Activated effector memory CD4-positive, alpha-beta T cell treated with Interleukin-2 at 50 U/mL for 16 hours (primary cell): ENCODE measurements at places on chromosomes 5 and 9.

GRCh38 chr5:179405054-179405416, 59.8 kb upstream of the ADAMTS2 start:
- DNase-seq: no peak

GRCh38 chr9:15915711-15916110, 362.9 kb downstream of the CCDC171 start:
- no peak for DNase-seq

GRCh38 chr9:17556255-17556654, 22.6 kb upstream of the SH3GL2 start:
- no peak for DNase-seq

DNA sequence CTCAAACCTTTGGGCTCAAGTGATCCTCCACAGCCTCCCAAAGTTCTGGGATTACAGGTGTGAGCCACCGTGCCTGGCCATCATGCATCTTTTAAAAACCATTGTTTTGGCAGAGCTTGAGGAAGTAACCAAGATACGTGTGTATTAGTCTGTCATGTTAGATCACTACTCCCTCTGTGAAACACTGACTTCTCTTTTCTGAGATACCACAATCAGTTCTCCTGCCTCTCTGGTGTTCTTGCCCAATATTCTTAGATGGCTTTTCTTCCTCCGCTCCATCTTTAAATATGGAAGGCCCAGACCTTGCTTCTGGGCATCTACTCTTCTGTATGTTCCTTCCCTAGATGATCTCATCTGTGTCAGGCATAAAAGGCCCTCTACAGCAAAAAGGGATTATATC, 14.2 kb upstream of the CCNB1 start:
- DNase-seq: no peak

DNA sequence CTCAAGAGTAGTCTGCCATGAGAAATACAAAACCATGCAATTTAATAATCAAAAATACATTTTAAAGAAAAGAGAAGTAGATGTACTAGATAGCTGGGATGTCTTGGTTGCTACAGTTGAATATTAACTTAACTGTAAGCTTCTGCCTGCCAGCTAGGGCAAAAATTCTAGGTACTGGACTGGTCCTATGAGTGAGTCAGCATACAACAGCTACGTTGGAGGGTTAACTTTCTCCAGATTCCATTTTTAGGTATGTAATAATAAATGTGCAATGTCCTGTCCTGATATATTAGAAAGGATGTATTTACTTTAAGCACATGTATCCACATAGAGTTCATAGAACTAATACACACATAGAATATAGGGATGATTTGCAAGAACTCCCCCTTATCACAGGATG, 230.1 kb downstream of the CAAP1 start:
- no peak for DNase-seq

- DNase-seq: no peak
These were observed 710.5 kb upstream of the CDH9 start for GRCh38 chr5:27748847-27749246.

DNA sequence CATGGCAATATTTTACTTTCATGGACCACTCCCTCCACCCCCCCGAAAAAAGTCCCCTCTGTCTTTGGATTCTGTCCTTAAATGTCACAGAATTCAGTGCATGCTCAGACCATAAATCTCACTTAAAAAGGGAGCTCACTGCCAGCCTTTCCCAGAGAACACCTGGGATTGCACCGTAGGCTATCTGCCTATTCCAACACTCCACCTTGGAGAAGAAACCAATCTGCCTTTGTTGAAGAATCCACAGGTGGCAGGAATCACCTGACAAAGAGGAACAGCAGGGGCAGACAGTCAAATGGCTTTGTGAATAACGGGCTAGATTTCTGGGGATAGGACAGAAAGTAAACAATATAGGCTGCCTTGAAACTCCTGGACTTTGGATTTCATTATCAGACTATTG, 306.7 kb upstream of the BRINP1 start:
- DNase-seq: no peak

GRCh38 chr5:171188016-171188415, 121.0 kb upstream of the TLX3 start:
- no peak for DNase-seq

DNA sequence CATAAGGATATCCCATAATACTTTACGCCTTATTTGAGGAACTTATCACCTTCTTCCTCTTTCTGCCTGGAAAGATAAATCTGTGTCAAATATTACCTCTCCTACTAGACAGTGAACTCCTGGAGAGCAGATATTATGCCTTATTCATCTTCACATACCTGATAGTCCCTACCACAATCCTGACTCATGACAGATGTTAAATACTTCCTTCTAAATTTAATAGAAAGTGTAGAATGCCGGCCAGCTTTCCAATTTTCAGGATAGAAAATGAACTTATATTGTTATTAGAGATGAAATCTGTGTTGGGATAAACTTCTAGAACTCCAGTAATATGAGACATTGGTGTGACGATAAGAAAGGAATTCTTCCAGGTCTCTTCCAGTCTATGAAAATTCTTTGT, 89.0 kb downstream of the GCNT4 start:
- no peak for DNase-seq

DNA sequence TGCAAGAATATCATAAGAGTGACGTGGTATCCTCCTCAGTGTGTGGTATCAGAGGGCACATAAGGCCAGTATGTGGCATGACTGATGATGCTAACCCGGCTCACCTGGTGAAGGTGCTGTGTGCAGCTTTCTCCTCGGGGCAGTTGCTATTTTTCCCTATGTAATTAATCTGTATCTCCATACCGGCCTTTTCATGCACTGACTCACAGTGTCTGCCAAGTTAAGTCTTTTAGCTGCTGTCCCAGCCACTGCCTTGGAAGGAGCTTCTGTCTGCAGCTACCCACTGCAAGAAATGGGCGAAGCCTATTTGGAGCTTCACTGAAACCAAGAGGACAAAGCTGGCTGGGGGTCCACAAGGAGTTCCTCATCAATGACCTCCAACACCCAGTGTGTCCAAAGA, 46.0 kb downstream of the NXNL2 start:
- no peak for DNase-seq

GRCh38 chr9:88653911-88654310, 118.9 kb downstream of the NXNL2 start:
- DNase-seq: no peak

GRCh38 chr5:5473226-5473625, 50.7 kb downstream of the ICE1 start:
- no peak for DNase-seq

DNA sequence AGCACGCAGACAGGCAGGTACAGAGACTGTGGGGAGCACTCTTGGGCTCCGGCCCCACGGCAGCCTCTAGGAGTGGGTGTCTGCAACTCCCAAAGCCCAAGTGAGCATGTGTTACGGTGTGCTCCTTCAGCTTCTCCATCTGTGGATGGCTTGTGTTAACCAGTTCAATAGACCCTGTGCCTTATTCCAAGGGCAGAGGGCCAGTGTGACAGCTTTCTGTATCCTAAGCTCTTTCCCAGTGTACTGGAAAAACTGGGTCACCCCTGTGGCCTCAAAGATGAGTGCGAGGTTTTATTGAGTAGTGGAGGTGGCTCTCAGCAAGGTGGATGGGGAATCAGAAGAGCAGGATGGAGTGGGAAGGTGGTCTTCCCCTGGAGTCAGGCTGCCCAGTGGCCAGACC, 78.3 kb downstream of the ADAMTS16 start:
- no peak for DNase-seq

DNA sequence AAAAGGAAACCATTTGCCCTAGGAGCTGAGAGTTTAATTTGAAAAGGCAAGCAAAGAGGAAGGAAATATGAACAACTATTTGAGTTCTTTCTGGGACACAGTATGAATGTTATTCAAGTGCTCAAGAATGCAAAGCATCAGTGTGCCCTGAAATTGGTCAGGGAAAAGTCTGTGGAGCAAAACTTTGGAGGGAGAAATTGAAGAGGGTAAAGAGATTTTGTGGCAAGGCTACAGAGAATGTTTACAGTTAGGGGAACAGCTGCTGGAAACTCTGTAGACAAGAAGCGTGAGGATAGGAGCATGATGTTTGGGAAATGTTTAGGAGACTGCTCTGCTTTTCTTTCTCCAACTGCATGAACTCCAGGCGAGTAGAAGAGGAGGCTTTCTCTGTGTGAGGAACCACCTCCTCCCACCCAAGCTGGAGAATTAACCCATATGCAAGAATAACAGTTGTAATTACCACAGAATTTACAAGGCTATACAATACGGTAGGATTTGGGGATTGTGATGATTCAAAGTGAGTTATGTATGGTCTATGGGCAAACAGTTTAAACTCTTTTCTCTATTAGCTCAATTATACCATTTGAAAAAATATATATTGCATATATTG, 75.4 kb upstream of the IL7R start:
- DNase-seq: no peak

- no peak for DNase-seq
These were observed 94.0 kb downstream of the CAVIN4 start for GRCh38 chr9:100671898-100672297.

- DNase-seq: no peak
These were observed 23.3 kb downstream of the RAD1 start for GRCh38 chr5:34891981-34892380.

- DNase-seq: no peak
These were observed 30.6 kb downstream of the PLPP7 start for GRCh38 chr9:131320031-131320685.

GRCh38 chr5:45796959-45797553, 100.9 kb upstream of the HCN1 start:
- no peak for DNase-seq

DNA sequence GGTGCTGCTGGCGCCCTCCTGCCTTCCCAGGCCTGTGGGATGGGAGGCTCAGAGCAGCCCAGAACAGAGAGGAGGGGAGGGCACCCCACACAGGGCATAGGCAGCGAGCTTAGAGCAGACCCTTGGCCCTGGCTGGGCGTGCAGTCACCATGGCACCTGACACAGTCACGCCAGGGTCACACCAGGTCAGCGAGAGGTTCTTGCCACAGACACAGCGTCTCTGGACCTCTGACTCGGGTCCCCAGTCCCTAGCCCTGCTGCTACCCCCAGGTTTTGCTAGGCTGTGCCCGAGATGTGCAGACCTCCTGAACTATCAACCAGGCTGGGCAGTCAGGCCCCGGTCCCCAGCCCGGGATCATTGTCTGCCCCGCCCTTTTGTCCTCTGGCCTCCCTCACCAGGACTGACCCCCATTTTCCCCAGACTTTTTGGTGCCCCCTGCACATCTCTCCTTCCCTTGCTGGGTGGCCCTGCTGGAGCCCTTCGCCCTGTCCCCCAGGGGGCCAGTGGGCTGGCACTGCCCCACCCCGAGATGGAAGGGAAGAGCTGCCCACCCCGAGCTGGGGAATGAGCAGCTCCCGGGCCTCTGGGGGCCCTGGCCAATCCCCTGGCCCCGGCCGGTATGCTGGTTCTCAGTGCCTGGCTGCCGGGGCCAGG, 24.5 kb upstream of the NOTCH1 start:
- DNase-seq: no peak

DNA sequence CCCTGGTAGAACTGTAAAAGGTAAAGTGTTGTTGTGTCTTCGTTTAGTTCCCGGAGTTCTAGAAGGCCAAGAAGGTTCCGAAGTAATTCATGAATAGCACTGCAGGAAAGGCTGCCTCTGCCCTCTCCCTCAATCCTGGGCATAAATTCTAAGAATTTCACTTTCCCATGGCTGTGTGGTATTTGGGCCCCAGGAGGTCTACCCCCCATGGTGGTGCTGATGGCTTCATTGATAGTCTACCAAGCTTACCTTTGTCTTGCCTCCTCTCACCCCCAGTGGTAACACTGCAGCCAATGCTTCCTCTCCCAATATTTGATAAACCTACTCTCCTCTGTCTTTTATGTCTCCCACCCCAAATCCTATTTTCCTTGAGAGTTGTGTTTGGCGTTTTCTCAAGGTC, 39.5 kb downstream of the ADAMTS16 start:
- no peak for DNase-seq

GRCh38 chr5:38714703-38715355, 131.0 kb upstream of the OSMR start:
- DNase-seq: no peak

DNA sequence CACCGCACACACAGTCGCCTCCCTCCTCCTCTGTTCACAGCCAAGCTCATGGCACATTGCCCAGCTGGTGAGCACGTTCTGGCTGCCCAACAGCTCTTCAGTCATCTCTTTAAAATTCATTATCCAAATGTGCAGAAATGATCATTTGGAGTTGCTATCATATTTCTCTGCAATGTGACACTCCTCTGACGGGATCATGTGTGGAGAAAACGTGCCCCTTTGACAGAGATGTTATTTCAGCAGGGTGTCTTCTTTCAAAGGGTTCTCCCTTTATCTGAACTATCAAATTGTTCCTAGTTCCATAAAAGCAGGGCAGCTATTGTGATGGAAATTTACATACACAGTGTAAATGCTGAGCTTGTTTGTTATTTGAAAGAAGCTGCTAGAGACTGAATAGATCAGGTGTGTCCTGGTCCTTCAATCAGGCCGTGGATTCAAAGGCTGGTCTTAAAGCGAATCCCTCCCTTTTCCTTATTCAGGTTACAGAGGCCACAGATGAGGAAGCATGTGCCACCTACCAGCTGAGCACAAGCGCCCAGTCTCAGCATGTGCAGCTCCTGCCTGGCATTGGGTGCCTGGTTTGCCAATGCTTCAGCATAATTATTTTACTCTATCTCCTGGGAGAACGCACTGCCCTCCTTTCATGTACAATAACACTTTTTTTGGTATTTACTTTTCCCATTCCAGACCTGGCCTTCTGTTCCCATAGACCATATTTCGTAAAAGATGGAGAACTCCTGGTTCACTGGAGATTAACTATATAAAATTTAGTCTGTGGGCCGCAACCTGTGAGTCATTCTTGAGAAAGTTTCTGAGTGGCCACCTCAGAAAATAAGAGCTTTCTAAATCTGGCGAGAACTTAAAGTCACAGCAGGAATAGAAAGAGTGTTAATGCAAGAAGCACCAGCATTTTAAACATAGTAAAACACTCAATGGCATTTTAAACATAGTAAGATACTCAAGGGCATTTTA, 433.7 kb downstream of the ENC1 start:
- DNase-seq: no peak

GRCh38 chr9:26502311-26502710, 390.3 kb downstream of the CAAP1 start:
- no peak for DNase-seq

GRCh38 chr9:137048655-137049543, 2.9 kb upstream of the NPDC1 start:
- DNase-seq: no peak

- no peak for DNase-seq
These were observed 9.7 kb downstream of the LRRC14B start for GRCh38 chr5:200985-201384.
